CD14-positive monocyte (primary cell): ENCODE measurements at places on chromosomes 1 and 21.
A peak's percentile ranks its signal among the peaks of the same experiment; 100 is the strongest.

GRCh38 chr1:164622068-164622845 is 63.3 kb downstream of the PBX1 start:
- no peak for DNase-seq

GRCh38 chr1:167819849-167820683 is 93.9 kb downstream of the ADCY10 start:
- DNase-seq, result peak; percentile 31

DNA sequence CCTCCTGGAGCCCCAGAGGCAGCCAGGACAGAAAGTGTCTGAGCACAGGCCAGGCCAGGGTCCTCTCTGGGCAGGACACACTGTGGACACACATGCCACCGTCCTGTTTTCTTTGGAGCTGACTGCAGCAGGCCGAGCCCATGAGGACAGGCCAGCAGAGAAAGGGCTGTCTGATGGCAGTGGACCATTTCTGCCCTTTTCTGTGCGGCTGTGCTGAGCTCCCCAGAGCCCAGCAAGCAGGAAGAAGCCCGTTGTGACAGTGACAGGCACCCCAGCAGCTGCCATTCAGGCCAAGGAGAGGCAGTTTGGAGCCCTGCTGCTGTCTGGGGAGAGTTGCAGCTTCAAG is 115.8 kb upstream of the ARHGEF16 start:
- no peak for DNase-seq

DNA sequence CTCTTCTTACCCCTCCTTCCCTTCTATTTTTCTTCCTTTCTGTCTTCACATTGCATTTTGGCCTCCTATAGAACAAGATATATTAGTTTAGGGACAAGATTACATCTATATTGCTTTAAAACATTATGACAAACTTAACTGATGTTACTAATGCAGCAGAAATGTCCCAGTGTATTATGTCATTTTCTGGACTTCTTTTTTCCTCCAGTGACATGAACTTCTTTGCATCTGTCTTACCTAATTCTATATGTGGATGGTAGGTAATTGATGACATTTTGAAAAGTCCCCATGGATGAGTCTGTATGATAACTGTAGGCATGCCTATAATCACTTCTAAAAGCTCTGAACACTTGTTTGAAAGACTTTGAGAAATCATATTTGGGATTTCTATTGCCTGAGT is 89.5 kb downstream of the FNBP1L start:
- DNase-seq, result no peak

- no peak for DNase-seq
Observed at GRCh38 chr1:82795508-82796149, 994.9 kb downstream of the ADGRL2 start.

GRCh38 chr1:169148472-169149252 is 42.2 kb downstream of the ATP1B1 start:
- DNase-seq, result no peak

DNA sequence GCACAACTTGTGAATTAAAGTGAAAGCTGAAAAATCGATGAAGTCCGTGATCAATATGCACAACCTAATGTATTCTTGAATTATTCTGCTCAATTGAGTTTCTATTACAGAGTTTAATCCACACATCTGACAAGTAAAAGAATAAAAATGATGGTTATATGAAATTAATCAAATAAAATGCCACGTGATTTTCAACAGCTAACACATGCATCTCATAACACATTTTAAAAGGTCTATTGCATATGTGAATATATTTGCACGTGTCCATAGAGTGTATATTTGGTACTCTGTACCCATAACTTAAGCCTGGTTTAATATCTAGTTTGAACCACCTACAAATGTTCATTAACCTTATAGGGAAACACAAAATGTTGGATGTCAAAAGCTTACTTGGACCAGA is 266.2 kb downstream of the NTNG1 start:
- DNase-seq, result no peak

DNA sequence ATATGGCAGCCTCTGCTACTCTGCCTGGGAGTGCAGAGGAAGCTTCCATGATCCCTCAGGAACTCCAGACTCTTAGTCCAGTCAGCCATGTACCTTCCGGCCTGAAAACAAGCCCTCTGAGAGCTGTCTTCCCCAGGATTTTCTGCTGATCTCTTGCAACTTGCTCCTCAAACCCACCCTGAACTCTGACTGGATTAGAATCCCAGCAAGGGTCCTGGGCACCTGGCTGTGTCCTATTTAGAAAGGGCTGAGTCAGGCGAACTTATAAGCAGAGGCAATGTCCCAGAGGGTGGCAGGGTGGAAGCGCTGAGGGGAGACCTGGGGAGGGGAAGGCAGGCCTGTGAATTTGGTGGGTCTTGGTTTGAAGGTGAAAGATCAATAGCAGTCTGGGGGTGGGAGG is 184.5 kb upstream of the EDN2 start:
- no peak for DNase-seq

DNA sequence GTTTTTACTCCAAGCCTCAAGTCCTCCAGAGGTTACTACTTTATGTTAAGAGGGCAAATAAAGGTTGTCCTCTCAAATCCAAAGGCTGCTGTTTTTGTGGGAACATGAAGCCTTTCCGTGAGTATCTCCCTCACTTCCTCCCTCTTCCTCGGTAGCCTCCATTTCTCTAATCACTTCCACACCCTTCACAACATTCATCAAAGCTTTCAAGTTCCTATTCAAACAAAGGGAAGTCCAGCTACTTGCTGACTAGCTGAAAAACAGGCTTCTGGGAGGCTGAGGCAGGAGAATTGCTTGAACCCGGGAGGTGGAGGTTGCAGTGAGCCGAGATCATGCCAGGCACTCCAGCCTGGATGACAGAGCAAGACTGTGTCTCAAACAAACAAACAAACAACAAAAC is 6.6 kb upstream of the CD48 start:
- DNase-seq, result no peak

DNA sequence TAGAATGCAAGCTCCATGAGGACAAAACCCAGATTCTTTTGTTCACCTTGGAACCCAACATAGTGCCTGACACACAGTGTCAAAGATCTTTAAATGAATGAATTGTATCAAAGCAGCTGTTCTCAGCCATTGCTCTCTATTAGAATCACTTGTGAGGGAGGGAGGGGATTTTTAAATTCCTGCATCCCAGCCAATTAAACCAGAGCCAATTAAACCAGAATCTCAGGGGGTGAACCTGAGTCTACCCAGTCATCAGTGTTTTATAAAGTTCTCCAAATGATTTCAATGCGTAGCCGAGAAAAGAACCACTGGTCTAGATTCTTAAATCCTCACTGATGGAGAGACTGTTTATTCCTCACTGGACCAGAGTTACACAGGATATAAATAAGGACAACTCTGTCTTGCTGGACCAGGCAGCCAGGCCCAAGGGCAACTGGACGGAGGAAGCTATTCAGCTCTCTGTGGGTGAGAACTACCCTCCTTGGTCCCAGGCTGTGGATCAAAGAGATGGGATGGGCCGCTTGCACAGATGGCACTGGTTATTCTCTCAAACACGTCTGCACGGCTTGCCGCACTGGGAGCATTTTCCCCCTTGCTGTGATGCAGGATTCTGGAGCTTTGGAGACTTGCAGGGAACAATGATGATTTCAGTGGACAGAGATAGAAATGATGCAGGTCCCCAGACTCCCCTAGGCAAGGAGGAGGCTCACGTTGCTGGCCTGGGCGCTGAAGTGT is 20.0 kb upstream of the CDCA8 start:
- no peak for DNase-seq

- DNase-seq, result no peak
Observed at GRCh38 chr1:63454269-63454668, 68.8 kb downstream of the ITGB3BP start.

- DNase-seq, result no peak
Observed at GRCh38 chr1:108843390-108844137, 13.3 kb downstream of the AKNAD1 start.

- no peak for DNase-seq
Observed at GRCh38 chr1:28058971-28059878, 29.2 kb downstream of the EYA3 start.

- no peak for DNase-seq
Observed at GRCh38 chr1:168656485-168656884, 72.5 kb downstream of the DPT start.

- peak; percentile 6 for DNase-seq
Observed at GRCh38 chr1:29849038-29849750, 612.9 kb downstream of the PTPRU start.
